Germinal center (tissue), 1 donor: ENCODE measurements at places on chromosomes 5 and 9.

- DNase-seq = no peak
These were observed 385.2 kb upstream of the KLF4 start for GRCh38 chr9:107874591-107875369.

- no peak for DNase-seq
These were observed 22.5 kb downstream of the FGD3 start for GRCh38 chr9:92969516-92970466.

- no peak for DNase-seq
These were observed 14.3 kb downstream of the AFF4 start for GRCh38 chr5:132949136-132949535.

GRCh38 chr9:20376731-20377375, 245.4 kb downstream of the MLLT3 start:
- no peak for DNase-seq

- DNase-seq = no peak
These were observed 255.7 kb downstream of the ENC1 start for GRCh38 chr5:74384851-74385250.
